Fibroblast of skin of left quadriceps (primary cell): ENCODE measurements at places on chromosomes 12 and 14.

- DNase-seq = no peak
Observed at GRCh38 chr12:54356951-54357356, 7.3 kb downstream of the GPR84 start.

DNA sequence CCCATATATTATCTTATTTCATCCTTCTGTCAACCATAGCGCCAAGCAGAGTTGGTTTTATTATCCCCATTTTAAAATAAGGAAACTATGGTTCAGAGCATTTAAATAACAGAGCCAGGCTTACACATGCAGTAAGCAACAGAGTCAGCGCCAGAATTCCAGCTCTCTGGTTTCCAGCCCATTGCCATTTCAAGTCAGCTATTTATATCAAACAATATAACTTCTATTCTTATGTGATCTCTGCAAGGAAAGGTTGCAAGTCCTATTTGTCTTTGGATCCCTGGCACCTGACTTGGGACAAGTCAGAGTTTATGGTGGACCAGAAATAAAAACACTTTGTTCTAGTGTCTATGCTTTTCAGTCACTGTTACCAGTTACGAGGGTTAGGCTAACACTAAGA is 174.1 kb upstream of the EEA1 start:
- DNase-seq = no peak

GRCh38 chr12:40559865-40560264 is 132.4 kb upstream of the CNTN1 start:
- DNase-seq = no peak

DNA sequence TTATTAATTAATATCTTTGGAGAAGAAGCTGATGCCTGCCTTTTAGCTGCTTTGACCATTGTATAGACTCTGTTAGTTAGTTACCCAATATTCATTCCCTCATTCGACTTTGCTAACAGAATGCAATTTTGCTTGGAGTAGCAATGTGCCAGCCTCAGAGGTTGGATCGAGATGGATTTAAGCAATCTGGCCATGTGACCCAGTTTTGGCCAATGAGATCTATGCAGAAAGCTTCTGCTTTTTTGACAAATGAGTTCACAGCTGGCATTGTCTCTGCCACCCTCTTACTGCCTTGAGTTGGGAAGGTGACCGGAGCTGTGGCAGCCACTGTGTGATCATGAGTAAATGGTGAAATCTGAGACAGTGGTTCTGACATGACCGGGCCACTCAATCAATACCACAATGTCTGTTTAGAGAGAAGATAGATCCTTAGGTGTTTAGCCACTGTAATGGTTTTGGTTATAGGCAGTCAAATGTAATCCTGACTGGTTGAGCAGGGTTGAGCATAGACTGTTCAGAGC is 74.9 kb upstream of the MED13L start:
- DNase-seq = no peak

GRCh38 chr12:108806921-108807320 is 50.5 kb downstream of the SSH1 start:
- no peak for DNase-seq

DNA sequence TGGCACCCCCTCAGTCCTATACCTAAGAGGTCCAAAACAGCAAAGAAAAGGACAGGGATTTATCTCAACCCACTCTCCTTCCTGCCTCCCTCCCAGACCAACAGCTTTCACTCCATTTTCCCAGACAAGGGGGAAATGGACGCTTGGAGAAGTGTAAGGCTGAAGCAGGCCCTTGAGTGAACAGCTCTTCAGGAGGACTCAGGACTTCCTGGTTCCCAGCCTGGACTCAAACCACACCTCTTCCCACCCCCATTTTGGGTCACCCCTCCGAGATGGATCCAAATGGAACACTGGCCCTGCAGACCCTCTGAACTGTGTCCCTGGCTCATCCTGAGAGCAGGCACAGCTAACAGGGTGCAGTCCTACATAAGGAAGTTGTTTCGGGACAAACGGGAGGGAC is 2.7 kb downstream of the KMT2D start:
- no peak for DNase-seq

- DNase-seq = no peak
Observed at GRCh38 chr12:12176402-12176801, 90.4 kb downstream of the LRP6 start.

- DNase-seq = no peak
Observed at GRCh38 chr12:67710582-67710981, 62.0 kb downstream of the DYRK2 start.

- no peak for DNase-seq
Observed at GRCh38 chr14:92215579-92215978, 93.8 kb downstream of the CPSF2 start.

GRCh38 chr14:71290960-71291466 is 383.8 kb downstream of the PCNX1 start:
- peak; percentile 42 for DNase-seq

GRCh38 chr14:92542766-92543554 is 29.4 kb downstream of the RIN3 start:
- DNase-seq = no peak

DNA sequence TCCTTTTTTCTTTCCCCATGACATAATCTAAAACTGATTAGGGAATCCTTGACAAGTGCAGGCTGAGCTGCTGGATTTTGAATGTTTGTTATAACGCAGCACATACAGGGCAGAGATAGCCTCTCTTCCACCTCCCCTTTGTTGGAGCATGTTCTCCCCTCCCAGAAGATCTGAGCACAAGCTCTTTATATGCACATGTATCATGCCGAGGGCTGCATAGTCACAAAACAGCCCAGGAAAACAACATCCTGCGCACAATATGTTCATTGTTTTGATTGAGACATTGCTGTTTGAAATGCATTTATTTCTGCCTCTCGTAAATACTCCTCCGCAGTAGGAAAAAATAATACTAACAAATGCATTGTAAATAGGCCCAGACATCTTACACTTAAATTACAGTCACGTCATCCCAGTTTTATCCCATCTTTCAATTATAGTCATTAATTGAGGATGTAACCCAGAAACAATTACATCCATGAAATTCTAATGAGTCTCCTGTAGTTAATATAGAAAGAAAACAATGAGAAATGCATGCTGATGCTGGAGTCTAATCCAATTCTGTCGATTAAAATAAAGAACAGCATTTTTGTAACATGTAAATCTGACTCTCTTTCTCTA is 401.8 kb downstream of the BTG1 start:
- no peak for DNase-seq

- DNase-seq = peak; percentile 70
Observed at GRCh38 chr14:59455411-59455810, 9.8 kb downstream of the GPR135 start.
